ENCODE measurements at places on chromosomes 5 and 9.
A peak's percentile ranks its signal among the peaks of the same experiment; 100 is the strongest.

GRCh38 chr9:33107762-33108161 lies 31.3 kb upstream of the SMU1 start:
- no peak for DNase-seq

DNA sequence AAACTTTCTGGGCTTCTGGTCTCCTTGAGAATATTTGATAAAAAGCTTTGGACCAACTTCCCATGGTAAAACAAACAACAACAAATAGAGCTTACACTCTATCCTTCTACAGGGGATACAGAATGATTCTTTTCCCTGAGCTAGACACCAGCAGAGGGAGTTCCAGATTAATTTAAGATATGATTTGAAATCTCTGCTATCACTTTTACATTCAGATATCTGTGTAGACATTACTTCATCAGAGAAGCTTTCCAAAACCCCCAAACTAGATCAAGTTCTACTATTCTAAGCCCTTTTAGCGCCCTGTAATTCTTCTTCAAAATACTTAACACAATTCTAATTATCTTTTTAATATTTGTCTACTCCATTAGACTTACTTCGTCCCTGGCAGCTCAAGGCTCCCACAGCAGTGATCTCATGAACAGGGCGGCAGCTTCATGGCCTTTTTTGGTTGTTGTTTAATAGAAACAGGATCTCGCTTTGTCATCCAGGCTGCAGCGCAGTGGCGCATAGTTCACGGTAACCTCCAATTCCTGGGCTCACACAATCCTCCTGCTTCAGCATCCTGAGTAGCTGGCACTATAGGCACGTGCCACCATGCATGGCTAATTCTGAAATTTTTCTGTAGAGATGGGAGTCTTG lies 955 bp upstream of the GALNT12 start:
- DNase-seq: peak; percentile 27

DNA sequence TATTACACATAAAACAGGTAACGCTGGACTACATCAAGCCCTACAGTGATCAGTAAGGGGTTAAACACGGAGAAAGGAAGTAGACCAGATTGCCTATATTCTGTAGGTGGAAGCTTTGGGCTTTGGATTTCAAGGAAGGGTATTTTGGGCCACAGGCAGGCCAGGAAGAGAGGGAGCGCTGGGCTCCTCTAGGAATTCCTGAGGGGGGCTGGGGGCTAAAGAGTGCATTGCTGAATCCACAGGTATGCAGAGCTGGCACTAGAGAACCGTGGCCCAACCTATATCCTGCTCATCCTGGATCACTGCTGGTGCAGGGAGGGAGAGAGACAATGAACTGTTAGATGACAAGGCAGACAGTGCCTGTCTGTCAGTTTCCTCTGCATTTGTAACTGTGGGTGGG lies 367.1 kb downstream of the CSNK1G3 start:
- DNase-seq: no peak

GRCh38 chr5:179836225-179837019 lies 15.7 kb downstream of the SQSTM1 start:
- DNase-seq: peak; percentile 52

DNA sequence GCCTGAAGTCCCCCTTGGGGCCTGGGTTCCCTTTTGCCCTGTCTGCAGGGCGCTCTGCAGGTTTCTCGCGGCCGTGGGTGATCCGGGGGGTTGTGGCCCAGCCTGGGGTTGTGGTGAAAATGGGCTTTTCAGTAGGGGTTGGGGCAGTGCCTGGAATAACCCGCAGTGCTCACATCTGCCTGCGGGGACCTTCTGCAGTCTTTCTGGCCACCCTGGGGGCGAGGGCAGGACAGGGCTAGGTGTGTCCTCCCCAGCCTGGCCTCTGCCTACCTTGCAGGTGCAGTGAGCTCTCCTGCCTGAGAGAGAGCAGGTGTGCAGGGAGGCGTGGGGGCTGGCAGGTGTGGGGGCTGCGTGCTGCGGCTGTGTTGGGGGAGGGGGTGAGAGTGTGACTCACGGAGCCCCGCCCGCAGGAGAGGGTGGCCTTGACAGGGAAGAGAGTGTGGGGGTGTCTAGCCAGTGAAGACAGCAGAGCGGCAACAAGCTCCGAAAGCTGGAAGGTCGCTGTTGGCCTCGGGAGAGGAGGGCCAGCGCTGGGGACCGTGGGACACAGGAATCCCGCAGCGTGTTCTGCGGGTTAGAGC lies 131.4 kb downstream of the MRPL36 start:
- no peak for DNase-seq

DNA sequence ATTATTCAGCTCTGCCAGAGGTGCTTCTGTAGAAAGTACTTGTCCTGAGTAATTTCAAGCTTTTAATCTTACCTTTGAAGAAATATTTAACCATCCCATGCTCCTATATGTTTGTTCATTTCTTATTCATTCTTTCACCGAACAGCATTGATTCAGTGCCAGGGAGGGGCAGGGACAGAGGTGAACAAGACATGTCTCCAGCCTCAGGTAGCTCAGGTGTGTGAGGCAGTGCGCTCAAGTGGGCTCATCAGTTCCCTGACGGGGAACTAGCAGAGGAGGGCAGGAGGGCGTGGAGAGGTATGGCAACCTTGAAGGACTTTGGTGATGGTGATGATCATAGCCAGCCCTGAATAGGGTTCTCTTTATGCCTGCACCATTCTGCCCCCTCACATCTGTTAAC lies 25.9 kb downstream of the ERGIC1 start:
- DNase-seq: no peak

DNA sequence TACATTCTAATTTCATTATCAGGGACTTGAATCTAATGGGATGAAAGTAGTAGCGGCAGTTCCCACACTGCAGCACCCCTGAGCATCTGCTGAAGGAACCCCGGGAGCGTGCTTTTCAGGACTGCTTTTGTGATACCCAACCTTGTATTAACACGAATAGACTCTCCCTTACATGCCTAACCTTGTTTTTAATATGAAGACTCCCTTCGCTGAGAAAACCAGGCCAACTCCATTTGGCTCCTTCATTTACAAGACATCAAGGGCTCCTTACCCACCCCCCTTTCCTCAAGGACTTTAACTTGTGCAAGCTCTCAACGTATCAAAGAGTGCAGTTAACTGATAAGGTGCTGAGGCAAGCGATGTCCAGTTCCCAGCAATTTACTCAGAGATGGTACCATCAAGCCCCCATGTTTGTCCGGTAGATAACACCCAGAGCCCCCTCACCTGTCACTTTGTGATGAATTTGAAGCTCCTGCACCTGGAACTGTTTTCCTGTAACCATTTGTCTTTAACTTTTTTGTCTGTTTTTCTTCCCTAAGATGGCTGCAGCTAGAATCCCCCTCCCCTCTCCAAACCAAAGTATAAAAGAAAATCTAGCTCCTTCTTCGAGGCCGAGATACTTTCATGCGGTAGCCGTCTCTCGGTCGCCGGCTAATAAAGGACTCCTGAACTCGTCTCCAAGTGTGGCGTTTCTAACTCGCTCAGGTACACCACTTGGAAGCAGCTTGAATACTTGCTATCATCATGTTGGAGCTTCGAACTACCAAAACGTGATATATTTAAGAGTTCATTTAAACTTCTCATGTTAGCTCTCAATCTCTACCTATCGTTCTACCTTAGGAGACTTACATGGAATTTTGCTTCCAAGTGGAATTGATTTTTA lies 10.7 kb downstream of the HNRNPH1 start:
- DNase-seq: no peak

DNA sequence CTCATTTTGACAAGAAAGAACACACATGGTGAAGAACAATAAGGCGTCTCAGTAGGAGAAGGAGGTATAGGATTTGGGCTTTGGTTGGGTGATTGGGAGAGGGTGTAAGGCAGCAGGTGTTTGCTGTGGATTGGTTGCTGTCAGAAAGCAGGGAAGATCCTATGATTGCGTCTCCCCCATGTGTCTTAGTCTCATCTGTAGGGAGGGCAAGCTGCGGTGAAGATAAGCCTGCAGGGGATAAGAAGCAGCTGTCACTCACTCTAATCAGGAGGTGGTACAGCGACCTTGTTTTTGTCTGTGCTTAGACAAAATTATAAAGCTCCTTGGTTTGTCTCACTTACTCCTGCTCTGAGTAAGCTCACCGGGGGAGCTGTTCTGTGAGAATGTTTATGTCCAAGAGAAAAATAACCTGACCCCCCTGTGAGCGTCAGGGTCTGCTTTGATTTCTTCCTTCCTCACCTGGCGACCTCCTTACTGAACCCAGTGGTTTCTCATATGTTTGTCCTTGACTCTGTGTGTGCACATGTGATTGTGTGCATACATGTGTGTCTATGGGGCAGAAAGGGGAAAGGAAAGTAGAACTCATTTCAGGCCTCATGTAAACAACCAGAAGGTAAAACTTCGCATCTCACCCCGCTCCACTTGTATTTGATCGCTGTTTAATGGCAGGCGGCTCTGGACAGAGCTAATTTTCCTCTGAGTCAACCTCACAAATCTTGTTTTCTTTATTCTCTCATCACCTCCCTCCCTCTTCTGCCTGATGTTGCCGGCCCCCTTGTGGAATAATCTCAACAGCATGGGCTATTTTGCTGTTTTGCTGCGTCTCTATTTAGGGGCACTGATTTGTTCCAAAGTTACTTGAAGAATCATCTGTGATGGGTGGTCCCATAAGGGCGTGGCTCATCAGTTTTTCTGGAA lies 105.6 kb downstream of the TENT4A start:
- no peak for DNase-seq

DNA sequence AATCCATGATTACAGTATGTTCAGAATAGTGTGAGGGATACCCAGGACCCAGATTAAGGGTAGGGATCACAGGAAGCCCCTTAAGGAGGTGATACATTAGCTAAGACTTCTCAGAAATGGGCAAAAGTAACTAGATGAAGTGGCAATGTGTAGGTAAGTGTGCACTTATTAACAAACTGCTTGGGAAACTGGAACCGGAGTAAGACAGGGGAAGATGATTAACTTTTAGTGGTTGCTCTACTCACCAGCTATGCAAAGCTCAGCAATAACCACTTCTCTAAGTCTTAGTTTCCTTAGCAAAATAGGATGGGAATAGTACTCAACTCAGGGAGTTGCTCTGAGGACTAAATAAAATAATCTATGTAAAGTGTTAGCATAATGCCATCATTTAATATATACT lies 182.2 kb downstream of the MCTP1 start:
- no peak for DNase-seq

GRCh38 chr9:129785866-129786265 lies 17.1 kb upstream of the TOR1B start:
- no peak for DNase-seq

DNA sequence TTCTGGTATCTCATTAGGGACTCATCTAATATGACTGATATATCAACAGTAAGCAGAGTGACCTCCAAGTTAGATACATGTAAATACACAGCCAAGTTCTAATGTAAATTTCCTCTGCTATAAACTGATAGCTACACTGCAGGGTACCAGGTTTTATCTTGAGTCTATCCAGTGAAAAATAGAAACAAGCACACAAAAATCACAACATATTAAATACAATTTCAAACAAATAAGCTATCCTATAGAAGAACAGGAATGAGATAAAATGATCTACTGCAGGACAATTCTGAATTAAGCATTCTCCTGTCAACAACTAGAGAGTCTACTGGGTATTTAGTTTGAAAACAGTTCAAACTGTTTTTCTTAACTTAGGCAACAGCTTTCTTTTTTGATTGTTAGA lies 42.7 kb downstream of the NR3C1 start:
- no peak for DNase-seq

DNA sequence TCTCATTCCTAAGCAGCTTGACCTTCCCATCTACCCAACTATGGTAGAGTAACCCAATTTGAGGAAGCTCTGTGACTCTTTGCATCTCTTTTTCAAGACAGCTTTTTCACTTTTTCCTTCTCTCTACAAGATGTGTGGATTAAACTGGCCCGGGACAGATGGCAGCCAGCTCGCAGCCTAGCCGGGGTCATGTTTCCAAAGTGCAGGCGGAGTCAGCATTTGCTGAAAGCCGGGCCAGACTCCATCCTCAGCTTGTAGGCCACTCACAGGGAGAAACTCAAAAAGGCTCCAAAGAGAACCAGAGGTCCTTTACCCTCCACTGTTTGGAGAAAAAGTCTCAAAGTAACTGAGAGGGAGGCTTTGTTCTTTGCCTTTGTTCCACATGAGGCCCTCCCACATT lies 286.8 kb upstream of the PANK3 start:
- no peak for DNase-seq

DNA sequence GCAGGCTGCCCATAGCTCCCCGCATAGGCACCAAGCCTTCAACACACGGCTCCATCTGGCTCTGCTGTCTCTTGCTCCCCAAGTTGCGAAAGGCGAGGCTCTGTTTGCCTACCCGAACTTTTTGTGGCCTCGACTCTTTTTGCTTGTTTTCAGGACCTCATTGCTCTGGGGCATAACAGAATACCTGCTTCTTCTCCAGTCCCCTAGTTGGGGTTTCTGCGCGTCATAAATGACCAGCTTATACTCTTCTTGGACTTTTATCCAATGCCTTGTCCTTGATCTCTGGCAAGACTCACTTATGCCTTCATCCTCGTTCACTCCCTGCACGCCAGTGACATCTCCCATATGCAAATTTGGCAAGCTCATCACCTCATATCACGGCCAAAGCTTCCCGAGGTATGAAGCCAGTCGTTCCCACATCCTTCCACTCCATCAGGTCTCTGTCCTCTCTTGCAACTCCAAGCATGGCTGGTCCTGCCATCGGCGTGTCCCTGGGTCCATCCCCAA lies 238.8 kb upstream of the ADAMTS16 start:
- DNase-seq: no peak

GRCh38 chr5:851553-851952 lies 767 bp upstream of the ZDHHC11 start:
- no peak for DNase-seq

DNA sequence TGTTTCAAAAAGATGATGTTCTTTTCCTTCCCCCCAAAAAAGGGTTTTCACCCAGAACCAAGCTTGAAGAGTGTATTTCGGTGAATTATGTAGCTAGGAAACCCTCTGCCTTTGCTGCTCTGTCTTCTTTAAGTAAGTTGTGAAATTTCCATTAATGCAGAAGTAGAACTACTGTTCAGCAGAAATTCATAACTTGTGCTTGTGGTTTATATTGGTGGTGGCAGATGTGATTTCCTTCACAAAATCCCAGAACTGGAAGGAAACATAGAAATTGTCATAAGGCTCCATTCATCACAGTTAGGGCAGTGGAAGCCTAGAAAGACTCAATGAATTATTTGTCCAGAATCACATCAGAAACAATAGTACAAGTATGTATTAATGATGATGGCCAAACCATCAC lies 42.1 kb upstream of the DAB2 start:
- DNase-seq: no peak

- DNase-seq: peak; percentile 56
Observed at GRCh38 chr9:108903420-108904103, 30.4 kb downstream of the ELP1 start.

DNA sequence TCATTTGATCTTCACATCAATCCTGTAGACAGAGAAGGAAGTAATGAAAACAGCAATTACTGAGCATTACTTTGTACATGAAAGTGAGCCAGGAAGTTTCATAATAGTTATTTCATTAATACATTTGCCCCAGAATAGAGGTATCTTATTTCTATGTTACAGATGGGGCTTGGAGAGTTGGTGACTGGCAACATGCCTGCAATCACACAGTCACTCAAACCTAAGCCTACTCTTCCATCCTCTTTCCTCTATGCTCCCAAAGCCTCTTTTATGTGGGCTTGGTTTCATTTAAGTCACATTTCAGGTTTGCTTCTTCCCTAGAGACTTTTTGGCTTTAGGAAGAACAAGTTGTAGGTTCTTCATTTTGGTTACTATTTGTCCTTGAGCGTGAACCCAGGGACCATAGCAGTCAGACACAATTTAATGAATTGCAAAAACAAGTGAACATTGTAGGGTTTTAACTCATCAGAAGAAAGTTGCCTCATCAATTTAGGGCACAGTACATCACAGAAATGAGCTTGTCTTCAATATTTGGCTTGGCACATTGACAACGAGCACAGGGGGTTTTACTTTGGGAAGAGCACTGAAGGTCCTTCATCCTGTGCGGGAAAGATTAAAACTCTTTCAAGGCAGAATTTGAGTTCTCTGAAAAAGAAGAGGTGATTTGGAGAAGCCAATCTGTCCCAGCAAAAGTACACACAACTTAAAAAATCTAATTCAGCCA lies 381.1 kb downstream of the TMEM38B start:
- DNase-seq: no peak

Data from IMR-90 (cell line).